ENCODE measurements at places on chromosomes 5 and 9.

- no peak for DNase-seq
Measured at GRCh38 chr9:35260186-35260585, 98.4 kb downstream of the UNC13B start.

GRCh38 chr5:28734396-28734795 is 1696.0 kb upstream of the CDH9 start:
- no peak for DNase-seq

DNA sequence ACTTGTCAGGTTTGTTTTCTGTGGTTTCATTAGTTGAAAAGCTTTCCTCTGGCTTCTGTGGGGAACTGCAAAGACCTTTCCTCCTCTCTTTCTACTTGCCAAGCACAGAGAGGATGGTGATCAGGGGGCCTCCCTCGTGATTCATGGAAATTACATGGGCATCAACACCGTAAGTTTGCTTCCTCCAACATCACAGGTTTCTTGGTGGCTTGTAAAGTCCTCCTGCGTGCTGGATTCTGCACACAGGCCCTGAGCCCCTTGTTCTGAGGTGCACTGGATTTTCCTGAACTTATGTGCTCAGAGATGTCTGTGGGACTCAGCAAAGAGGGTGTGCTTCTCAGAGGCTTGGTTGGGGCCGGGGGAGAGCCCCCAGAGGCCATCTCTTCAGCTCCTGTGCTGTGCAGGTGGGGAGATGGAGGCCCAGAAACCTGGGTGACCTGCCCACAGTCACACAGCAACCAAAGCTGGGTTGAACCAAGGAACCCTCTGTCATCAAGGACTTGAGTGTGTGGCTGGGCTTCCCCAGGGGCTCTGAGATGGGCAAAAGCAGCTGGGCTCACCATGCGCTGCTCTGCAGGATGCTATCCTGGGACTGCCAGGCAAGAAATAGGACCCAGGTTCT is 36.5 kb downstream of the RGS3 start:
- no peak for DNase-seq

DNA sequence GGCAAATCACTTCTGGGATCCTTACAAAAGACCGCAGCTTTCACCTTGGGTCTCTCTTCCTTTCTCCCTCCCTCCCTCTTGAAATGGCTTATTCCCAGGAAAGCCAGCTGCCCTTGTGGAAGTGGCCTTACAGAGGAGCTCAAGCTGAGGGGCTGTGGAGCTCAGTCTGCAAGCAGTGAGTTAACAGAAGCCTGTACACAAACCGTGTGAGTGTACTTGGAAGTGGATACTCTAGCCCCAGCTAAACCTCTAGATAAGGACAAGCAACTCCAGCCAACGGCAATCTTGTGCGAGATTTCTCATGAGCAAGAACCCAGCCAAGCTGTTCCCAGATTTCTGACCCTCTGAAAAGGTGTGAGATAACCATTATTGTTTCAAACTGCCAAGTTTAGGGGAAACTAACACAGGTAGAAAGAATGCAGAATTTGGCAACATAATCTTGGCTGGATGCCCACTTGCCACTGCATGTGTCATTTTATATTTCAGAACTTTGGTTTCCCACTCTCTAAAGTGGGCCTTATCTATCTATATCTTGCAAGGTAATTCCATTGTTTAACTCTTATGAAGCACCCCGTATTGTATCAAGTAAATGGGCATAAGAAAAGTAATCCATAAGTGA is 85.6 kb downstream of the CDH18 start:
- DNase-seq, result no peak

DNA sequence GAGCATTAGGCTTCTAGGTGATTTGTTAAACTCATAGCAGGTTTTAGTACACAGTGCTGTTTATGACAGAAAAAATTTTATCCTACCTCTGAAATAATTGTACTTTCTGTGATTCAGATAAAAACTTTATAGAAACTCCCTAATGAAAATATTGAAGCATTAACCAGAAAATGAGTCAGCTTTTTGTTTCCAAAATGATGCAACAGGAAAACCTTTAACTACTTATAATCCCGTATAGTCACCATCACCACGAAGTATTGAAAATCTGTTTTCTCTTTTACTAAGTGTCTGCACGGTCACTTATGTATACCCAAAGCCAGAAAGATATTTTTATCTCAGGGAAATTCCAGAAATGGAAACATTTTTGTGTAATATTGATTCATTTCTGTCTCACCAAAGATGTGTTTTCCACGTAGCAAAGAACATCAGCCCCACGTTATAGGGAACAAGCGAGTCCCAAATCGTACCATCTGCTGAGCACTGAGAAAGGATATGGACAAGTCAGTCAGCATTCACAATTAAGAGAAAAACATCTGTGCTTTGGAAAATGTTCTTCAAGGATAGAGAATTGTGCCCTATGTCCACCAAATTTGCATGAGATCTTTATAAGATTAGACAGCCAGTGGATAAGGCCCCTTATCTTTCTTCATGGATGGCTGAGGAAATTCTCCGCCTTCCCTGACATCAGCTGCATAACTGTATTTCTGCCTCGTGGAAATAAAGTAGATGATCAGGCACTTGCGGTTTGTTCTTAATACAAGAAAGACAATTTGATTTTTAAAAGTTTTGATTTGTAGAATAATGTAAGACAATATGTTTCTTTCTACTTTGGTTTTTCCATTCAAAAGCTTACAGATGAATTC is 41.9 kb downstream of the TNFAIP8 start:
- DNase-seq, result no peak

DNA sequence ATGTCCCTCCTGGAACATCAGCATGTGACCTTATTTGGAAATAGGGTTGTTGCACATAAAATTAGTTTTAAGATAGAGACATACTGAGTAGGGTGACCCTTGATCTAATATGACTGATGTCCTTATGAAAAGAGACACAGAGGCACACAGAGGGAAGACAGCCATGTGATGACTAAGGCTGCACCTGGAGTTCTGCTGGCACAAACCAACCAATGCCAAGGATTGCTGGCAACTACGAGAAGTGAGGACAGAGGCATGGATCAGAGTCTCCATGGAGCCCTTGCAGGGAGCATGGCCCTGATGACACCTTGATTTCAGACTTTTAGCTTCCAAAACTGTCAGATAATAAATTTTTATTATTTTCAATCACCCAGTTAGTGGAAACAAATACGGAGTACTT is 101.9 kb downstream of the FBXL7 start:
- DNase-seq, result no peak

DNA sequence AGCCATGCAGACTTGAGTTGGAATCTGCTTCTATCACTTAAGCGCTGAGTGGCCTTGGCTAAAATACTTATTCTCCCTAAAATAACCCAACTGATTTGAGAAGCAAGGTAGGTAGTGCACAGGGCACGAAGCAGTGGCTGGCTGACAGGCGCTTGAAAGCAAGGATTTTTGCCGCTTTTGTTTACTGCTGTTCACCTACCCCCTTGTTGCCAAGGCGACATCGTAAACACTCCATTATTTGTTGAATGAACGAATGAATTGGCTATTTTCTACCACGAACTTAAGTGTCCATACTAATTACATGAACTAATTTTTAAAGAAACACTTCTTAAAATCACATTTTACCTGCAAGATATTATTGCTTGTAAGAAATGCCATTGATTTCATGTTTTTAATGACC is 98.0 kb downstream of the ANKH start:
- DNase-seq, result no peak

- DNase-seq, result no peak
Measured at GRCh38 chr5:147093138-147093537, 141.7 kb upstream of the STK32A start.

All from stimulated activated CD8-positive, alpha-beta memory T cell treated with anti-CD3 and anti-CD28 coated beads, Interleukin-4, amount 100 ng/mL, for 1 hour (primary cell).